Right atrium auricular region (tissue), 2 donors: ENCODE measurements at places on chromosomes 13 and 19.

GRCh38 chr13:95226932-95227695, 74.1 kb downstream of the ABCC4 start:
- no peak for DNase-seq

- DNase-seq = no peak
These were observed 8.7 kb upstream of the KCNRG start for GRCh38 chr13:50006426-50007135.

- DNase-seq = no peak
These were observed 101.3 kb downstream of the ARHGEF7 start for GRCh38 chr13:111216166-111216960.

- no peak for DNase-seq
These were observed 19.5 kb downstream of the MYO1F start for GRCh38 chr19:8557642-8558238.

DNA sequence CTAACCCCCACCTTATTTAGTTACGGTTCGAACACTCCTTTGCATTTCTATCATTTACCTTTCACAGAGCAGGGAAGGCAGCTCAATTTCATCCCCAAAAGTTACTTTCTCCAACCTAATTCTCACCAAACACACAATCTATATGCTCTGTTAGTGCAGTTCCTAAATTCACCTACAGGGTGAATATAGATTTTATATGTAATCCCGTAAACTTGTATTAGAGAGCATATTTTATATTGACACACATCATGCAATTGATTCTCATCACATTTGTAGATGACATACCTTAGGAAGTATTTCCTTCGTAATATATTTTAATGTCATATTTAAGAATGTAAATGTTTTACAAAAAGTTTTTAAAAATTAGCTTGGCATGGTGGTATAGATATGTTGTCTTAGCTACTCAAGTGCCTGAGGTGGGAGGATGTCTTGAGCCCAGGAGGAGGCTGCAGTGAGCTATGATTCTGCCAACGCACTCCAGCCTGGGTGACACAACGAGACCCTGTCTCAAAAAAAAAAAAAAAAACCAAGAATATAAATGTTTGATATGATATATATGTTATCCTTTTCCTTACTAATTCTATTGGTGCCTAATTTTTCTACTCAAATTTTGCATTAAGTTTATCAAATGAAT, 57.3 kb upstream of the TNFRSF19 start:
- no peak for DNase-seq

- DNase-seq = no peak
These were observed 292.4 kb downstream of the EFNB2 start for GRCh38 chr13:106243011-106243565.

DNA sequence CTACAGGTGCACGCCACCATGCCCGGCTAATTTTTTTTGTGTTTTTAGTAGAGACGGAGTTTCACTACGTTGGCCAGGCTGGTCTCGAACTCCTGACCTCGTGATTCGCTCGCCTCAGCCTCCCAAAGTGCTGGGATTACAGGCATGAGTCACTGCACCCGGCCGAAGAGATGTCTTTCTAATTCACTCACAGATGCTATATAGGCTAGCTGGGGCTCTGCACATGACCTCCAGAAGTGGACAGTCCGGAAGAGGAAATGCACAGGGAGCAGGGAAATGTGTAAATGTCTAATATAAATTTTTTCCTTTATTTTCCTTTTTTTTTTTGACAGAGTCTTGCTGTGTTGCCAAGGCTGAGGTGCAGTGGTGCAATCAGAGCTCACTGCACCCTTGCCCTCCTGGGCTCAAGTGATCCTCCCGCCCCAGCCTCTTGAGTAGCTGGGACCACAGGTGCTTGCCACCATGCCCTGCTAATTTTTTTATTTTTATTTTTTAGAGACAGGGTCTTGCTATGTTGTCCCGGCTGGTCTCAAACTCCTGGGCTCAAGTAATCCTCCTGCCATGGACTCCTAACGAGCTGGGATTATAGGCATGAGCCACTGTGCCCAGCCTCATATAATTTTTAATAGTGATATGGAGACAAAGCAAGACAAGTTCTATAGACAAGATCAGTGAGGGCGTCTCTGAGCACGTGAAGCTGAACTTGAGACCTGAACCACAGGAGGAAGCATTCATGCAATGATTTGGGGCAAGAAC, 8.4 kb downstream of the GIPC1 start:
- no peak for DNase-seq
